CD4-positive, alpha-beta T cell treated with Interleukin-2 at 100 ng/mL for 4 hours (primary cell): ENCODE measurements at places on chromosomes 16 and 17.

GRCh38 chr17:69375229-69375628, 39.3 kb upstream of the MAP2K6 start:
- no peak for DNase-seq

DNA sequence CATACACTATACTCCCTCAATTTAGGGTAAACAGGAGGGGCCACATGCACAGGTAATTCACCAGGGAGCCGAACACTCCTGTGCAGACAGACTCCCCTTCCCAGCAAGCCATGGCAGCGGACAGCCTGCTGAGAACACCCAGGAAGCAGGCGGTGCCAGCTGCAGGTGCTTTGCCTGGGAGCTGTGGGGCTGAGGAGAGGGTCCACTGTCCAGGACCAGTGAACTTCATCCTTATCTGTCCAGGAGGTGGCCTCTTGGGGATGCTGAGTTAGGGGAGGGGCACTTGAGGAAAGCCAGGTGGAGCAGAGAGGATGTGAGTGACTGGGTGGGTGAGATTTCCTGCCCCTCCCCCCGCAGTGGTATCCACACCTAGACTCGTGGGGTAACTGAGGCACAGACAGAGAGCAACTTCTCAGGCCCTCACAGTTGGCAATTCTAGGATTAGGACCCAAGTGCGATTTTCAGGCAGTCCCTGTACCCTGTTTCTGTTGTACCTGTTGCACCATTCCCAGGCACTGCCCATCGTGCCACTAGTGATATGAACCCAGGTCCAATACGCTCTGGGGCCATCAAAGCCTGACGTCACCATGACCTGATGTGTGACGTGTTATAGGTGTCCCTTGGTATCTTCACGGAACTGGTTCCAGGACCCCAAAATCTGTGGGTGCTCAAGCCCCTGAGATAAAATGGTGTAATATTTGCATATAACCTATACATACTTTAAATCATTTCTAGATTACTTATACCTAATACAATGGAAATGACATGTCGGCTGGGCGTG, 1.2 kb downstream of the GRN start:
- no peak for DNase-seq

DNA sequence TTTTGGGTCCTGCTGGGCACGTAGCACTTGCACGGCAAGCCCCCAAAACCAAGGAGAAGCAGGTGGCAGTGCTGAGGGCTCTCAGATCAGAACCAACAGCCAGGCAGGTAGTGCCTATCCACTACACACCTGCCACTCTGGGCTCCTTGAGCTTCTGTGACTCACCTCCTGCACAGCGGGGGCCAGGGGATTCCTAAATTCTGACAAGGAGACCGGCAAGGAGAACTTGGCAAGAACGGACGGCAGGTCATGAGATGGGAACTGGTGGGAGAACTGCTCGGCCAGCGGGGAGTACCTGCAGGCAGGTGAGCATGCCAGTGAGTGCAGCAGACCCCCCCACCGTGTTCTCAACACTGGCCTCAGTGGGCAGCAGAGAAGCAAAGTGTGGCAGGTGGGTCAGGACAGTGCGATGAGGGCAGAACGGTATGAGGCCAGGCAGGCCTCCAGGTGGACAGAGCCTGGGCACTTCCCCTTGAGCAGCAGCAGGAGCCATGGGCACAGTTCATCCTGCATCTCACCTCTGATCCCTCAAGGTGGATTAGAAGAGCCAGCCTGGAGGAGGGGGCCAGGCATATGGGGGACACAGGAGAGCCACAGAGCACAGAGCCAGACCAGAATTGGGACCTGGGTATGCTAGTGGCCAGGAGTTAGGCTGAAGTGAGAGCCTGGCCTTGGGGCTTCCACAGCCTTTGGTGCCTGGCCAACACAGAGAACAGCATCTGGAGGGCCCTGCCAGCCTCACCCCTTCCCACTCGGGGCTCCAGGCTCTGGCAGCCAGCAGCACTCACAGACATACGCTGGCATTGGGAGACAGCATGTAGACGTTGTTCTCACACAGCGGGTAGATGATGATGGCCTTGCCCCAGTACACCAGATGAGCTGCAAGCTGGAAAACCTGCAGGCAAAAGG, 14.7 kb downstream of the MPG start:
- no peak for DNase-seq

DNA sequence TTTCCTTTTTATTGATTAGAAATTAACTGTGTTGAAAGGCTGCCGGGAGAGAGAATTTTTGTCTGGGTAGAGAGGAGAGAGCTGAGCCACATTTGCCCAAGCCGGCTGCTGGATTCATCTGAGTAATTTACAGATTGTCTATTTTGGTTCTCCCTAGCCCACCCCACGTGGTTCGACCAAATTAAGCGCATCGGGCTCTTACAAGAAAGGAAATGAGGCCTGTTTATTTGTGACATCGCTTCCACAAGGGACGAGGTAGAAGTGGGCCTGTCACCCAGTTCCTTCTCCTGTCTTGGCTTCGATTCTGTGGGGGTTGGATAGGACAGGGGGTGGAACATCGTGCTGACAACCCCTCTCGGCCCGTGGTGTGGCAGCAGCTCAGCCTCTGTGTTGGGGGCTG, 42.9 kb downstream of the SYT17 start:
- no peak for DNase-seq

- DNase-seq: no peak
Observed at GRCh38 chr16:58506241-58507194, 6.6 kb downstream of the NDRG4 start.

DNA sequence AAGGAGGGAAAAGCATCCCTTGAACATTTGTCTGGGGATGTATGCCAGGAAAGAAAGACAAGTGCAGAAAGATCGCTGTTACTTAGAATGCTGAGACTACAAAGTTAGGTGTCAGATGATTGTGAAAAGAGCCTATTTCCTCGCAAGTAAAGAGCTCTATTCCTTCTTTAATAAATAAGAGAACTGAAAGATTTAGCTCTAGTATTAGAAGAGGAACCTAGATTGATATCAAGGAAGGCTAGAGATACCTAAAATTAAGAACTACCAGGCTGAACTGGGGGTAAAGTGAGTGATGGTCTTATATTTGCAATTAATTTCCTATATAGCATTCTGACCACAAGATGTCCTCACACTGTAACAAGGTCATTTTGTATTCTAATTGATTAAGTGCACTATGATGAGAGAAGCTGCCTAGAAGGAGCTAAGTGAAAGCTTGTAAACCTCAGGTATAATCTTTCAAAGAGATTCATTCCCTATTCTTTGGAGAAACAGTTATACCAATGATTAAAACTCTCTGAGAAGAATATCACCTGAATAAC, 62.3 kb downstream of the SSH2 start:
- no peak for DNase-seq

GRCh38 chr17:19592316-19592715, 56.2 kb upstream of the ALDH3A2 start:
- no peak for DNase-seq

DNA sequence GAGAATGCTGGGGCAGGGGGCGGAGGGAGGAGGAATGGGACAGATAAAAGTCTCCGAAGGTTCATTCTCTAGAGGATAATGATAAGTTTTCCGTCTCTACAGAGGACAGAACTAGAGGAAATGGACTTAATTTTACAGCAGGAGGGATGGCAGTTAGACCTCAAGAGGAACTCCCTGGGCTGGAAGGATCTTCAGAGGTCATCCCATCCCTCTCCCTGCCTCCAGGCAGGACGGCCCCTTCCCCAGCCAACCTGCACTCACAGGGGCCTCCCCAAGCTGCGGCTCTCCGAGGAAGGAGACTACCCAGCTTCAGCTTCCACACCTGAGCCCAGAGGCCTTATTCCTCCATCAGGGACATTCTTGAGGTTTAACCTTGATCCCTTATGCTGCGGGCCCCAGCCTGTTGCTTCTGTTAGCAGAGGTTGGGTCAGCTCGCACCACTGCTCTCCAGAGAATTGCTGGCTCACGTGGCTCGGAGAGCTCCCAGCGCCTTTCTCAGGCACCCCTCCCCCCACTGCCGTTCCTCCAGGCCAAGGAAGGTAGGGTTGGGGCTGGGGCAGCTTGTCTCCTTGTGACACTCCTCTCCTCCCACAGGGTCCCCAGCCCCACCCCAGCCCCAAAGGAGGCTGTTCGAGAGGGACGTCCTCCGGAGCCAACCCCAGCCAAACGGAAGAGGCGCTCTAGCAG, 8.5 kb downstream of the ELOB start:
- DNase-seq: no peak

- no peak for DNase-seq
Observed at GRCh38 chr17:51853857-51854256, 304.7 kb downstream of the CA10 start.

- no peak for DNase-seq
Observed at GRCh38 chr16:70577256-70577698, 53.7 kb downstream of the SF3B3 start.

- no peak for DNase-seq
Observed at GRCh38 chr17:41583137-41584127, 3.3 kb downstream of the KRT14 start.

GRCh38 chr17:68592009-68592408, 9.2 kb downstream of the FAM20A start:
- no peak for DNase-seq

- DNase-seq: no peak
Observed at GRCh38 chr16:89292443-89293078, 75.1 kb downstream of the ZNF778 start.

- DNase-seq: no peak
Observed at GRCh38 chr17:27613433-27613832, 17.6 kb upstream of the LGALS9 start.

GRCh38 chr17:79080761-79081290, 6.2 kb downstream of the ENGASE start:
- DNase-seq: no peak

DNA sequence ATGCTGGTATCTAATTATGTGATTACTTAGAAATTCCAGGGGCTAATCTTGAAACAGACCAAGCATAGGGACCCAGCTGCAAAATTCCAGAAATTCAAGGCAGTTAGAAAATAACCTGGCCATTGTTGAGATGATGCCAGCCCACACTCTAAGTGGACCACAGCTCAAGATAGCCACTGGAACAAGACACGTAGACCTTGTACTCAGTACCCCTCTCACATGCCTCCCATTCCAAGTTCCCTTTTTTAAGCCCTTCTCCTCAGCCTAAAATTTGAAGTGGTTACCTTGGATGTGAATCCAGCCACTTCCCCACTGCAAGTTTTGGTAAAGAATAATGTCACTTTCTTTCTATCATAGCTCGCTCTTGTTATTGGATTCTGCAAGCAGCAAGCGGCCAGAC, 4.1 kb upstream of the ZNF19 start:
- DNase-seq: no peak

DNA sequence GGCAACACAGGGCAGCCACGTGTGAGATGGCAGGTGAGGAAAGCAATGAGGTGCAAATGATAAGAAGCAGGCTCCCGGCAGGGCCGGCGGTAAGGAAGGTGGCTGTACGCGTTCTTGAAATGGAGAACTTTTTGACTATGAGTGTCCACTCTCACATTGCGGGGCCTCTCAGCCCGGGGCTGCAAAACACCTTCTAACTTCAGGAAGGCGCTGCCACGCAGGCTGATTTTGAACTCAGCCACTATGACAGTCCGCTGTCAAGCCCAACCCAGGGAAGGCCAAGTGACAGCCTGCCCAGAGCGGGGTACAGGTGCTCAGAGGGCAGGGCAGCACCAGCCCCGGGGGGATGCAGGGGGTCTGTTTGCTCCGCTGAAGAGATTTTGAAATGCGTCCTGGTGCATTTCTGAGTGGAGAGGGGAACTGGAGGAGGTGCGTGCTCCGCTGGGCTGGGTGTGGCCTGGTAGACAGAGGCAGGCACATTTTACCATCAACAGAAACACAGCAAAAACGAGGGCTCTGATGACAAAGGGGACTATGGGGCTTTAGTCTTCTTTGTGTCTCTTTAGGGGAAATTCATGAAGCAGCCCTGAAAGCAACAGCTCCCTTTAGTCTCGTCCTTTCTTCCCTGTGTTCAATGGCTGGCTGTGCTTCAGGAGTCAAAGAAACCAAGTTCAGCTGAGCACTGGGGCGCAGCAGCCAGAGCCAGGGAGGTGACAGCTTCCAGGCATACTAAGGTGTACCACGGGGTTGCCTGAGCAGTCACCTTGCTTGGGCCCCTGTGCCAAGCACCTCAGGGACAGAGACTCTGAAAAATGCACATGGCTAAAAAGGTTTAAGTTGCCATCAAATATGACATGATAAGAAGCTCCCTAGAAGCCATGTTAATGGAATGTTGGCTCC, 14.6 kb upstream of the SREBF1 start:
- no peak for DNase-seq

DNA sequence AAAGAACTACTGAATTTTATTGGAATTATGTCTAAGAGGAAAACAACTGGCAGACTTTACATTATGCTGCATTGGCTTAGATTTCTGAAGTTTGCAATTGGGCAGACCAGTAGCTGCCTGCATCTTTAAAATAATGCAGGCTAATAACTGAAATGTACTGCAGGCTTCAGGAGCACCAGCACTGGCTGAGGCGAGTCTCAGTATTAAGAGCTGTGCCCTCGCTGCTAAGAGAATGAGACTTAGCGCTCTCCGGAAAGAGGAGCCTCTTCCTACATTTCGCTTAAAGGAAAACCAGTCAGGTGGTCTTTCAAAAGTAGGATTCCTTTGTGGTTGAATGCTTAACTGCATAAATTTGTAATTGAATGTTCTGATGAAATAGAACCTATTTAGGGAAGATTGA, 885 bp downstream of the CNTNAP4 start:
- no peak for DNase-seq

GRCh38 chr16:76081967-76082366, 195.2 kb upstream of the CNTNAP4 start:
- DNase-seq: no peak

- DNase-seq: peak; percentile 12
Observed at GRCh38 chr17:33725675-33726271, 432.7 kb upstream of the ASIC2 start.

GRCh38 chr17:17034026-17034425, 8.2 kb upstream of the MPRIP start:
- no peak for DNase-seq

DNA sequence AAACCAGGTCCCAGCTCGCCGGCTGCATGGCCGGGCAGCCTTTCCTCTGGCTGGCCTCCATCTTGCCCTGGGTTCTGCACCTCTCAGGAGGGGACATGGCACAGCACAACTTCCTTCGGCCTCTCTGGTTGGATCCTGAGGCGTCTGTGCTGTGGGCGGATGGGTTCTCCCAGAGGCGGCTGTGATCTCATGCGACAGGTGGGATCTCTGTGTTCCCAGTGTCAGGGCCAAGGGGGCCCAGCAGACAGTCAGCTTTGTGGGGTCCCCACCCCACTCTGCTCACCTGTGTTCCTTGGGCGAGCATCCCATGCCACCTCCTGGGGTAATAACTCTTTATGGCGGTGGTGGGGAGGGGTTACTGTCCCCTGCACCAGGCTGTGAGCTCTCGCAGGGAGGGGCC, 35.8 kb downstream of the FA2H start:
- DNase-seq: no peak
